CD4-positive, alpha-beta T cell (primary cell): ENCODE measurements at places on chromosomes 4 and X.

DNA sequence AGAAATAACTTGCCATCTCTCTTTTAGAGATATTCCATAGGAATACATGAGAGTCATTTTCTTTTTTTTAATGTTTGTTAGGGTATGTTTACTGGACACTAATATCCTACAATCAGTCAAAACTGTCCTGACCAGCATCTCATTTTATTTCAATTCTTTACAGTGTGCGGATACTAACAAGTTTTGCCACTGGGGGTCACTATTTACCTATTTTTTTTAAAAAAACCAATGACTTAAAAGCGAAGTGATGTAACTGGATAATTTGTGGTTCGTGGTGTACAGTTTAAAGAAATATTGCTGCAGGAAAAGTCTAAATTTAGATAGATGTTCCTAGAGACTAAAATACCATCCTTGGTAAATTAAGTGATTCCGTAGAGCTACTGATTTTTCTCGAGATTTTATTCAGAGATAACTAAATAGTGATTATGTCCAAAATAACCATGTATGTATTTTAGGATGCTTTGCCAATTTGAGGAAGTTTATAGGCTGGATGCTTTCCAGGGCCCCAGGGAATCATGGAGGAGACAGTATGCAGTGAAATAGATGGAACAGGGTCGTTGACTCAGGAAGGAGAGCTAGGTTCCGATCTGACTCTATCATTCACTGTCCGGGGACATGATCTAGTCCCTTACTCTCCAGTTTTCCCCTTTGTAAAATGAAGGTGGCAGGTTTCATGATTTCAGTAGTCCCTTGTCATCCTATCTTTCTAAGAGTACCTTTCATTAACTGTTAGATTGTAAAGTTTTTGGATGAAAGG, 34.0 kb upstream of the GNPDA2 start:
- DNase-seq, result peak; percentile 43

GRCh38 chr4:1045595-1046201, 34.3 kb downstream of the FGFRL1 start:
- DNase-seq, result no peak

GRCh38 chrX:112078606-112079005, 4.0 kb downstream of the TRPC5 start:
- no peak for DNase-seq

DNA sequence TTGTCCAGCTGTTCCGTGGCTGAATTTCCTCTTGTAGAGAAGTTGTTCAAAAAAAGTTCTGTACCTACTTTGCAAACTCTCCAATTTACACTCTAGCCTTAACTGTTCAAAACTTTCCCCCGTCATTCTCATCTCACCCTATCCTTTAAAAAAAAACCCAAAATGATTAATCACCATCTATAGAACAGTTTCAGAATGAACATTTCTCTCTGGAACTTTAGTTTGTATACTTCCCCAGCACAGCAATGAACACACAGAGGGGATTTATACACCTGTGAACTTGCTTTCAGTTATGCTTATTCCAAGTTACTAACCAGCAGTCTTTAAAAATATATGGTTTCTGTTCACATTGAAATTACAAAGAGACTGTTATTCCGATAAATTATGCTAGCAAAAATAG, 1.2 kb downstream of the GEMIN8 start:
- no peak for DNase-seq

DNA sequence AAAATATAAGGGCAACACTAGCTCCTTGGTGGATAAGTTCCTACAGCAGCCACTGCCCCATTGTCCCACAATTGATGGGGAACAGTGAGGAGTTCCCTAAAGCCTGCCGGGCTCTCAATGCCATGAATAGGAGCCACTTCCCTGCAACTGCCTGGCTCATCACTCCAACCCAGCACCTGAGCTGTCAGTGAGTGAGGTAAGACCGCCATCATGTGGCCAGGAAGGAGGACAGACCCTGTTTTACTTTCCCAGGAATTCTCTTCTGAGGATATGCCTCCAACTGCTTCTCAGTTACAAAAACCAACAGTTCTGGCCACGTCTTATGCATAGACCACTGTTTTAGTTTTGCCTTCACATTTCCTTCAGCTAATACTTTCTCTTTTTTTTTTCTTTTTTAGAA, 45.5 kb downstream of the SRPX start:
- no peak for DNase-seq
